Skeletal muscle tissue (tissue), 5 donors: ENCODE measurements at places on chromosomes 7 and 10. TPM values are rescaled to one million over a fixed set of nuclear protein-coding genes. Genes with fewer than 3 reads are reported as not detected.

Gene DOCK1
- 52.7 TPM for total RNA-seq

Gene BAG3
- 4.7 TPM for total RNA-seq

Gene ANKRD7
- 3.1 TPM for total RNA-seq

Gene TMEM139
- 1.0 TPM for total RNA-seq

Gene WDR86
- total RNA-seq = 4.7 TPM
